ENCODE measurements at places on chromosomes 16 and 17.
A peak's percentile ranks its signal among the peaks of the same experiment; 100 is the strongest.

GRCh38 chr16:84199861-84200260 lies 8.9 kb downstream of the ADAD2 start:
- no peak for DNase-seq

- DNase-seq = no peak
Observed at GRCh38 chr17:733743-734142, 1.3 kb downstream of the TLCD3A start.

DNA sequence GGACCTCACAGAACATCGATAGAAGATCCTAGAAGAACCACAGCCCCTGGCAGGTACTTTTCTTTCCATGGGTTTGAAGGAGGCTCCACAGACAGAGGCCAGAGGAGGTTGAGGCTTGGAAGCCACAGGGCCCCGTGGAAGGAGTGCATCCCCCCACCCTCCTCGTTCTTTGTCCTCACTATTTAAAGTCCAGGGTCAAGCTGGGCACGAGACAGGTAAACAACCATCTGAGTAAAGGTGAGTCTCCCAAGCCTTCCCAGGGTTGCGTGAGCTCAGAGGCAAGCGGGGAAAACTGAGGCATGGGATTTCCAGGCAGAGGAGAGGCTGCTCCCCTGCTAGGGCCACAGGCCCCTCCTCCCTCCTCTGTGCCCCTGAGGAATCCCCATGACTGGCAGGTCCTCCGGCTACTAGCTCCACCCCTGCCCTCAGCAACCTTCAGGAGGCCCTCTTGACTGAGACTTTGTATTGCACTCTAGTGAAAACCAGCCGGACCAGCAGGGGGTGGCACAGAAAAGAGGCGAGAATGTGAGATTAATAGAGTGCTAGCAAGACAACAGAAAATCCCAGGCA lies 927 bp upstream of the SULT1A2 start:
- no peak for DNase-seq

DNA sequence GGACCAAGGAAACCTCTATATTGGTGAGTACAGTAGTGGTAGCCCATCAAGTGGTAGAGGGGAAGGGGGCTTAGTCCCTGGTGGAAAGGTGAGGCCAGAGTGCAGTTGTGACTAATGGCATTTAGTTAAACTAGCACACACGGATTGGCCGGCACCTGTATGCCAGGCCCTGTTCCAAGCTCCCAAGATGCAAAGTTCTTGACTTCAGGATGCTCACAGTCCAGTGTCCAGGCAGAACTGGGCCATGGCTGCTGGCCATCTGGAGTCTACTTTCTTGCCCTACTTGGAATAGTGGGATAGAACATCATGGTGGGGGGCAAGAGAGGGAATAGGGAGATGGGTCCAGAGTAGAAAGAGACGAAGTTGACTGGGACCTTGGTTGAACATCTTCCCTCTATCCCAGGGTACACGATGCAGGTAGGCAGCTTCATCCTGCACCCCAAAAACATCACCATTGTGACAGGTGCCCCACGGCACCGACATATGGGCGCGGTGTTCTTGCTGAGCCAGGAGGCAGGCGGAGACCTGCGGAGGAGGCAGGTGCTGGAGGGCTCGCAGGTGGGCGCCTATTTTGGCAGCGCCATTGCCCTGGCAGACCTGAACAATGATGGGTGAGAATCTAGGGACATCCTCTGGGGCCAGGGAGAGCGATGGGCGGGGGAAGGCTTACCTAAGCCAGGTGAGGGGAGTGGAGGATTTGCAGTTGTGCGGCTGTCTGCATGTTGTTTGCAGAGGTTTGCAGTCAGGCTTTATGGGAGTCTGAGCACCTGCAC lies 15.2 kb downstream of the ITGA3 start:
- no peak for DNase-seq

GRCh38 chr16:85037050-85037410 lies 9.4 kb downstream of the KIAA0513 start:
- DNase-seq = no peak

GRCh38 chr17:77142689-77143088 lies 1.9 kb downstream of the SEC14L1 start:
- DNase-seq = no peak

DNA sequence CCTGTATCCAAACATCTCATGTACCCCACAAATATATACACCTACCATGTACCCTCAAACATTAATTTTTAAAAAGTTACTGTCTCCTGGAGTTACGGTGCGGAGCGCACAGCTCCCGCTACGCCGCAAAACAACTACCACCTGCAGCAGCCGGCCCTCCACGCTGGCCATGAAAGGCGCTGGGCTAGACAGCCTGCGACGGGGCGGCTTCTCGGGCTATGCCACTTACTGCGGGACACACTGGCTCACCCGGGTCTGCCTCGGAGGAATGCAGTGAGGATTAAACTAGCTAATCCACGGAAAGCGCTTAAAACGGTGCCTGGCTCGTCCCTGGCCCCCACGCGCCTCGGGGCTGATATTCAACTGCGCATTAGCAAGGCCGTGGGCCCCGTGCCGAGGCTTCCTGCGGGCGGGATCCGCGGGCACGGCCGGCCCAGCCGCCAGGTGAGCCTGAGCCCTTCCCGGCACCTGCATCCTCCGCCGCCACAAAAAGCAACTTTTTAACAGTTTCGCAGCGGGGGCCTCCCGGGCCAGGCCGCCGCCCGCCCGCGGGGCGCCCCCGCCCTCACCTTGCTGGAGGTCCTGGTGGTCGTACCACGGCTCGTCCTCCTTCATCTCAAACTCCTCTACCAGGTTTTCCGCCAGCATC lies 633 bp downstream of the CDR2 start:
- no peak for DNase-seq

DNA sequence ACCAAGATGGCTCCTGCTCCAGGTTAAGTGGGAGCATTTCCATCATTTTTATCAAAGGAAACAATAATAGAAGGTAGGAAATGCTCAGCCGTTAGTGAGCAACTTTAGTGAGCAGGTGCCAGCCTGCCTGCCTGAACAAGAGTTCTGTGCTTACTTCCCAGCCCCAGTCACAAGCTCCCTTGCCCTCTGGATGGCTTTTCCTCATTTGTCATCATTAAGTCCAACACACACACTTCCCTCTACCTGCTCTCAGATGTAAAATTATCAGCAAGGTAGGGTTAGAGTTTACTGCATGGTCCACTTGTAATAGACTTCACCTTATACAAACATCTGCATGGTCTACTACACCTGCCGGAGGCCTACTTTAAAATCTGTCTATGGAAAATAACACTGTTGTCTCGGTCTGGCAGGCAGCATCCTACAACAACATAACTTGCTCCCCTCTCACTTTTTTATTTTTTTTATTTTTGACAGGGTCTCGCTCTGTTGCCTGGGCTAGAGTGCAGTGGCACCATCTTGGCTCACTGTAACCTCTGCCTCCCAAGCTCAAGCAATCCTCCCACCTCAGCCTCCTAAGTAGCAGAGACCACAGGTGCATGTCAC lies 12.7 kb downstream of the TEX2 start:
- DNase-seq = no peak

- DNase-seq = no peak
Observed at GRCh38 chr17:65055280-65055707, 1.2 kb downstream of the GNA13 start.

GRCh38 chr17:55769625-55770000 lies 18.8 kb downstream of the PCTP start:
- DNase-seq = no peak

DNA sequence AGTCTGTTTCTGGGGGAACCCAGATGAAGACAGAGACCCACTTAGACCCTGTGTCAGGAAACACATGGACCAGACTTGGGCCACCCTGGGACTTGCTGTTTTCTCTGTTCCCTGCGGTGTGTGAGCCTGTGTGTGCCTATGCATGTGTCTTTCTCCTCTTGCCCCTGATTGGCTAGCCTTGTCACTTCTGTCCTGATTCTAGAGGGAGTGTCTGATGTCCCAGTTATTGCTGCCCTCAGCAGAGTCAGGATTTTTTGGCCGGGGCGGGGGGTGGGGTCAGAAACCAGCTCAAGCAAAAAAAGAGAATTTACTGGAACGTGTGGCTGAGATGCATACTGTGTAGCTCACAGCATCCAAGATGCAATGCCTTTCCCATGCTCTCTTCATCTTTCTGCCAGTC lies 30.5 kb downstream of the PLCG2 start:
- no peak for DNase-seq

- DNase-seq = no peak
Observed at GRCh38 chr16:84817206-84817605, 2.6 kb upstream of the CRISPLD2 start.

GRCh38 chr16:81484908-81485624 lies 40.5 kb downstream of the CMIP start:
- no peak for DNase-seq

DNA sequence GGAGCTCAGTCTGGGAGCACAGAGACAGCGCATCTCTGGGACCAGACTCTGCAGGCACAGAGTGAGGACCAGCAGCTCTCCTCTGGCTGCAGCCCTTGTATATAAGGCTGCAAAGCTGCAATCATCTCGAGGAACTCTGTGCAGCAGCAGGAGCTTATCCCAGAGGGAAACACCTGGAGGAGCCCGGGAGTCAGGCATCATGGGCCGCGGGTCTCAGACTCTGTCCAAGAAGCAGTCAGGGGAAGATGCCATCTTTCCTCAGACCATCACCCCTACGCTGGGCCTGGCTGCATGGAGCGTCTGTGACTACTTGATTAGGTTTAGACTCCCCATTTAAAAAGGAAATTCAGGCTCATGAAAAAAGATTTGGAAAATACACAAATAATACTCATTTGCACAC lies 122.0 kb downstream of the IRF8 start:
- DNase-seq = no peak

GRCh38 chr16:23274968-23275367 lies 27.1 kb upstream of the SCNN1B start:
- peak; percentile 13 for DNase-seq

GRCh38 chr17:56486732-56487131 lies 106.8 kb upstream of the NOG start:
- DNase-seq = no peak

- no peak for DNase-seq
Observed at GRCh38 chr16:29789775-29790182, 772 bp upstream of the KIF22 start.

- no peak for DNase-seq
Observed at GRCh38 chr17:28178800-28179199, 136.3 kb downstream of the NLK start.

- no peak for DNase-seq
Observed at GRCh38 chr16:27430923-27431484, 29.0 kb downstream of the IL21R start.

GRCh38 chr17:19372866-19373504 lies 5.3 kb upstream of the MAPK7 start:
- no peak for DNase-seq

DNA sequence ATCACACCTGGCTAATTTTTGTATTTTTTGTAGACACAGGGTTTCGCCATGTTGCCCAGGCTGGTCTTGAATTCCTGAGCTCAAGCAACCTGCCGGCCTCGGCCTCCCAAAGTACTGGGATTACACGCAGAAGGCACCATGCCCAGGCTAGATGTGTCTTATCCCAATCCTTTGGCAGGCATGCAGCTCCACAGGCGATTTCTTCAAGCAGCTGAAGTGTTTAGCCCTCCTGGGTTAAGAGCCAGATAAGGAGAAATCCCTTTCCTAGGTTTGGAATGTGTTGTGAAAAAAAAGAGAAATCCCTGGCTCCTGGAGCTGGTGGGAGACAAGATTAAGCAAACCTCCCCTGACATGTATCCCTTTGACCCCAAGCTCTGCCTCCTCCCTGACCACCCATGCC lies 2.1 kb upstream of the NHERF1 start:
- DNase-seq = no peak

DNA sequence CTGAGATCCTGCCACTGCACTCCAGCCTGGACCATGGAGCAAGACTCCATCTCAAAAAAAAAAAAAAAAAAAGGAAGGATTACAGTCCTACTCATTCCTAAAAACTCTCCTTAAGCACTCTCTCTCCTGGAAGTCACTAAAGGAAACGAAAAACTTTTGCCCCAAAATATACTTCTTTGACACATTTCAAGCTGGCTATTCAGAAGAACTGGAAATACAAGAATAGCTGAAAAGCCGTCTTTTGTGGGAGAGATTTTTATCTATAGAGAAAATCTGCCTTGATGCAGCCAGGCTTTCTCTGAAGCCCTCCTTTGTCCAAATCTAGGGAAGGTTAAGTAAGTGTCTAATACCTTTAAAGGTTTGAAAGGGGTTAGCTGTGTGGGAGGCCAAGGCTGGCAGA lies 16.9 kb upstream of the MARVELD3 start:
- no peak for DNase-seq

DNA sequence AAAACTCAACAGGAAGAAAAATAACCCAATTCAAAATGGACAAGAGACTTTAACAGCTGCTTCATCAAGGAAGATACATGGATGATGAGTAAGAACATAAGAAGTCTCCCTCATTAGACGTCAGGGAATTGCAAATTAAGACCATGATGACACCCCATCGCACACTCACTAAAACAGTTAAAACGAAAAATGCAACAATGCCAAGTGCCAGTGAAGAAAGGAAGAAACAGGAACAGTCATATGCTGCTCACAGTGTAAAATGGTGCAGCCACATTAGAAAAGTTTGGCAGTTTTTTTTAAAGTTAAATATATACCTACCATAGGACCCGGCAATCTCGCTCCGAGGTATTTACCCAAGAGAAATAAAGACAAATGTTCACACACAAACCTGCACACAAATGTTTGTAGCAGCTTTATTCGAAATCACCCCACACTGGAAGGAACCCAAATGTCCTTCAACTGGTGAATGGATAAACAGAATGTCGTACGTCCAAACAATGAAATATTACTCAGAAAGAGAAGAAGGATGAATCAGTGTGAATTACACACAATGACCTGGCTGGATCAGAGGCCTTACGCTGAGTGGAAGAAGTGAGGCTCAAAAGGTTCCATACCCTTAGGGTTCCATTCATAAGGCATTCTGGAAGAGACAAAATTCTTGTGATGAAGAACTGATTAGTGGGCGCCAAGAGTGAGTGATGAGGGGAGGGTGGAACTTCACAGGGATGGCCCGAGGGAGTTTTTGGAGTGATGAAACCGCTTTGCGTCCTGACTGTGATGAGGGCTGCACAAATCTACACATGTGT lies 110.3 kb downstream of the C16orf95 start:
- DNase-seq = no peak

- DNase-seq = peak; percentile 27
Observed at GRCh38 chr16:12210258-12210880, 233.8 kb downstream of the SNX29 start.

DNA sequence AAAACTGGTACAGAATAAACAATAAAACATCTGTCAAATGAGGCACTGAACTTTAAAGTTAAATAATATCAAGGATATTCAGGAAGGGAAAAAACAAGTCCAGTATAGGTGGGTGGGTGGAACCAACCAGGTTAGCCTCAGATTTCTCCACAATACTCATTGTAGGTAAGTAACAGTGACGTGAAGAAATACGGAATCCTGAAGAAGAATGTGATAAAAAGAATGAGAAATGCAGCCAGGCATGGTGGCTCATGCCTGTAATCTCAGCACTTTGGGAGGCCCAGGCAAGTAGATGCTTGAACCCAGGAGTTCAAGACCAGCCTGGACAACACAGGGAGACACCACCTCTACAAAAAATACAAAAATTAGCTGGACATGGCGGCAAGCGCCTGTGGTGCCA lies 47.3 kb downstream of the UBE2G1 start:
- no peak for DNase-seq

GRCh38 chr17:77894126-77894956 lies 64.2 kb upstream of the TNRC6C start:
- DNase-seq = no peak

Measured in NCI-H2029 (cell line).